ENCODE measurements at places on chromosomes 4 and X. TPM values are rescaled to one million over a fixed set of nuclear protein-coding genes. Genes with fewer than 3 reads are reported as not detected.

The ARAP2 gene
- 28.0 TPM for total RNA-seq

The VSIG4 gene
- total RNA-seq = 29.2 TPM

- no peaks in the 10 kb centered on the region for H3K36me3 ChIP-seq
- no peak for DNase-seq
- no peaks in the 10 kb centered on the region for H3K4me1 ChIP-seq
- H3K4me3 ChIP-seq = no peak overlapping the region
- H3K27ac ChIP-seq = peak overlapping the region; percentile 60
Measured at GRCh38 chr4:53905276-53905940, 159.0 kb downstream of the CHIC2 start.

GRCh38 chr4:77777135-77777807 lies 41.9 kb downstream of the CNOT6L start:
- H3K4me1 ChIP-seq = no peaks in the 10 kb centered on the region
- H3K36me3 ChIP-seq = no peaks in the 10 kb centered on the region
- no peaks in the 10 kb centered on the region for H3K27me3 ChIP-seq

DNA sequence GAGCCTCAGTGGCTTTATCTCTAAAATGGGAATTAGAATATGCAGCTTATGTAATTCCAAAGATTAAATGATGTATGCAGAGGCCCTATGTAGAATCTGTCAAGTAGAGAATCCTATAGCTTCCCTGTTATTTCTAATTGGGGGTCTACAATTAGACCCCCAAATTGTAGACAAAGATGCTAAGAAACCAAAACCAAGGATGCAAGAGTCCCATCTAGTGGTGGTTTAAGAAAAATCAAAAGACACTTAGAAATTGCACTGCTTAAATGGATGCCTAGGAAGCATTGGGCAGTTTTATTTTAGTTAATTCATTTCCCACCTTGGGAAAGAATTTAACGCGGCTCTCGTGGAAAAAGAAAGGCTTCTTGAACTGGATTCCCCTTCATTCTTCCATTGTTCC lies 115.2 kb downstream of the GABRA2 start:
- no peak overlapping the region for H3K27ac ChIP-seq
- H3K27me3 ChIP-seq = no peaks in the 10 kb centered on the region
- H3K4me3 ChIP-seq = no peak overlapping the region
- no peaks in the 10 kb centered on the region for H3K36me3 ChIP-seq

DNA sequence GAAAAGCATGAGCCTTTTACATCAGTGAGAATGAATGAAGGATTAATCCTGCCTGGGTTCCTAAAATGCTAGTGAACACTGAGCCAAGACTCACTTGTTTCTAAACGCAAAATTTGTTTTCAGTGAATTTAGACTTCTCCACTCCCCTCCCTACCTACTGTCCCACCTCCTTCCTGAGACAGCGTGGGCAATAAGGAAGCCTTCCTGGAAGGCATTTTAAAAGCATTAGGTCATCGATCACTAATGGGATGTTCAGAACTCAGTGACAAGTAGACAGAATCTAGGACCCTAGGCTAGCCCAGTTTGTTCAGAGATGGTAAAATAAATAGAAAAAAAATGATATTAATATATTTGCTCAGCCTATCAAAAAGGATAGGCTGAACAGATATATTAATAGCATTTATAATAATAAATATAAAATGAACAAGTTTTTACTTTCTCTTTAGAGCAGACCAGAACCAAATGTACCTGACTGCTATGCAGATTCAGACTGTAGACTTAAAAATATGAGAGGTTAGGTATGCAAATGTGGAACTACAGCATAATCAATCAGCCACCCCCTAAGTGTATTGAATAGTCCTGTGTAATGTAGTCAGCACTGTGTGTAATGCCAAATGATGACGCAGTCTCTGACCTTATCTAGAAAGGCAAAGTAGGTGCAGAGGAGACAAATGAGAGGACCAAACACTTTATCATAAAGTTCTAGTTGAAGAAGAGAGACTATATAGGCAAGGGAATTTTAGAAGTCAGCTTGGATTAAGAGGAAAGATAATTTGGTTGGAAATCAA lies 331.1 kb downstream of the GPAT3 start:
- H3K27ac ChIP-seq = no peak overlapping the region
- H3K36me3 ChIP-seq = no peaks in the 10 kb centered on the region
- DNase-seq = peak; percentile 24
- H3K4me1 ChIP-seq = no peaks in the 10 kb centered on the region
- H3K27me3 ChIP-seq = no peaks in the 10 kb centered on the region

Data from spinal cord (tissue), 10 donors.